ENCODE measurements at places on chromosomes 1 and 21.

- no peak for DNase-seq
Measured at GRCh38 chr1:192951691-192952460, 107.3 kb downstream of the UCHL5 start.

GRCh38 chr1:77290576-77290975 lies 8.8 kb downstream of the AK5 start:
- no peak for DNase-seq

- no peak for DNase-seq
Measured at GRCh38 chr1:25795946-25796810, 3.8 kb upstream of the SELENON start.

GRCh38 chr1:26410706-26411623 lies at the start of gene LIN28A:
Gene LIN28A, plus strand, starts transcription at chr1:26410817. Its CDS starts 75 bp downstream, at chr1:26410892.
- DNase-seq: no peak

- peak; percentile 79 for DNase-seq
Measured at GRCh38 chr1:205248793-205249601, 21.3 kb downstream of the TMCC2 start.

DNA sequence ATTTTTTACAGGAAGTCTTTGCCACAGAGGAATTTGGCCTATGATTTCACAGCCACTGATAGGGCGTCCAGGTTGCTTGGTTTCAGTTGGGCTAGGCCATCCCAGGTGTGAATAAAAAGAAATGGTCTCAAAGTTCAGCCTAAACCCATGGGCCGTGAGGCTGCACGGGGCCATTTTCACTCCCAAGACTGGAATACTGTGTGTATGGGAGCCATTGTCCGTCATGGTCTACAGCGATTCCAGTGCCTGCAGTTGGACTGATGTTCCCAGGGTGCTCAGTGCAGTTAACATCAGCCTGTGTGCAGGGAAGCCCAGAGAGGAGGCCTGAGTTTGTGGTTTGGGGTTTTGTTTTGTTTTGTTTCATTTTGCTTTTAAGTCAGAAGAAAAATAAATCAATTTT lies 133.2 kb downstream of the ADSS2 start:
- no peak for DNase-seq

DNA sequence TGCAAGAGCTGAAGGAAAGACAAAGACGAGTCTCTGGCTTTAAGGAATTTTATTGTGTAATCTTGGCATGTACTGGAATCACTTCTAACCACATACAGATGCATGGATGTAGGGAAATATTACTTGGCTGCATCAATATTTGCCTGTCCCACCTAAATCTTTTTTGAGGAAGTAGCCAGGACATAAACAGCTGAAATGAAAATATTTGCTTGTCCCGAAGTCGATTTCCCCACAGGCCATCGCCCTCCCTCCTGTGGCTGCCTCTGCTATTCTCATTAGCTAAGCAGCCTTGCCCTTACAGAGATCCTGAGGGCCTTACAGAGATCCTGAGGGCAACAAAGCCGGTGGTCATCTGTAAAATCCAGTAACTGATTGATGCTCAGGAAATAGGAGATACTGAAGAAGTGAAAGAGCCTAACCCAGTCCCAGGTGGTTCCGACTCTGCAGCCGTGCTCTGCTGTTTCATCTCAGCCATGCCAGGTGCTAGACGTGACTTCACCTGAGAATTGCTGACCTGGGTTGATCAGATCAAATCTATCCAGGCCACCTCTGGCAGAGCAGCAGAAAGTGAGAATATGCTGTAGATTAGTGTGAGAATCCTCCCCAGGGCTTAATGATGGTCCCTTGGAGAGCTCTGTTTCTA lies 25.5 kb downstream of the MAN1C1 start:
- no peak for DNase-seq

GRCh38 chr1:36369061-36369861 lies 16.5 kb downstream of the STK40 start:
- peak; percentile 90 for DNase-seq

- DNase-seq: no peak
Measured at GRCh38 chr1:85608851-85609250, 28.3 kb downstream of the CCN1 start.

DNA sequence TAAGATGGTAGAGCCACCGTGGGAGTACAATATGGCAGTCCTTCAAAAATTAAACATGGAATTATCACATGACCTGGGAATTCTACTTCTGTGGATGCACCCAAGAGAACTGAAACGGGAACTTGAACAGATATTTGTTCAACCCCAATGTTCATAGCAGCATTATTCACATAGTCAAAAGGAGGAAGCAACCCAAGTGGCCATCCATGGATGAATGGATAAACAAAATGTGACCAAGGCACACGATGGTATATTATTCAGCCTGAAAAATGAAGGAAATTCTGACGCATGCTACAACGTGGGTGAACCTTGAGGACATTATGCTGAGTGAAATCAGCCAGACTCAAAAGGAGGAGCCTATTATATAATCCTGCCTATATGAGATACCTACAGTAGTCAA lies 22.8 kb upstream of the LAPTM5 start:
- DNase-seq: no peak

DNA sequence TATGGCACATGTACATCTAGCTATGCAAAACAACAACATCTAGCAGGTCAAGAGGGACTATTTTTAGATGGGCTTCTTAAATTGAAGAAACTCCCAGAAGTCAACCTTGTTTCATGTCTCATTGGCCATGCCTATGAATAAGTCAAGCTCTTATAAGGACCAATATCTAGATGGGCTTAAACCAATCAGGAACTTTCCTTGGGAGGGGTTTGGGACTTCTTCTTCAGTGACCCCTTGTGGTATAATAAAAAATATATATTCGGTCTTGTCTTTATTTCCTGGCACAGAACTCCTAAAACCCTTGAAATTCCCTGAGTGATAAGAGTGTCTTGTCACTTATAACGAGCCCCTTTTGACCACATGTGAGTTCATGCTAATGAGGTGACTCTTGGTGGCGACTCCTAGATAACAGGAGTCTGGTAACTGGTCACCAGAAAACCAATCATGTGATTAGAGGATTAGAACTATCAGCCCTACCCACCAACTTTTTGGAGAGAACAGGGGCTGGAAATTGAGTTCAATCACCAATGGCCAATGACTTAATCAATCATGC lies 218.3 kb downstream of the HHIPL2 start:
- no peak for DNase-seq

GRCh38 chr1:207003210-207003609 lies 29.3 kb downstream of the C1orf116 start:
- DNase-seq: no peak

GRCh38 chr1:116580446-116581322 lies 9.9 kb upstream of the CD58 start:
- DNase-seq: no peak

DNA sequence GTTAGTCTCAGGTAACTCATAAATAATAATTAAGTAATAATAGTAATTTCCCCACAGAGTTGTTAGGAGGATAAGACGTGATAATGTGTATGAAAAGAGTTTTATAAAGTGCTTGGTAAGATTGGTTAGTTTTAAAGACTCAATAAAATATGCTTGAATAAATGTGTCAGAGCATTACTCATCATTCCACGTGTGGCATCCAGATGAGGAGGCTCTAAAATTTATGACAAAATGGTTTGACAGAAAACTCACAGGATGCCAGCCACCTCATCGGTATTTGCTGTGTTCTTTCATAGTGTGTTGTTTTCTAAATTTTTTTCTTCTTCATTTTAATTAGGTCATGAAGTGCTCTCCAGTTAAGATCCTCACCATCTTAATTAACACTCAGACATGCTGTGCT lies 19.1 kb upstream of the SPAG17 start:
- no peak for DNase-seq
